ENCODE measurements at places on chromosomes 7 and 10.

DNA sequence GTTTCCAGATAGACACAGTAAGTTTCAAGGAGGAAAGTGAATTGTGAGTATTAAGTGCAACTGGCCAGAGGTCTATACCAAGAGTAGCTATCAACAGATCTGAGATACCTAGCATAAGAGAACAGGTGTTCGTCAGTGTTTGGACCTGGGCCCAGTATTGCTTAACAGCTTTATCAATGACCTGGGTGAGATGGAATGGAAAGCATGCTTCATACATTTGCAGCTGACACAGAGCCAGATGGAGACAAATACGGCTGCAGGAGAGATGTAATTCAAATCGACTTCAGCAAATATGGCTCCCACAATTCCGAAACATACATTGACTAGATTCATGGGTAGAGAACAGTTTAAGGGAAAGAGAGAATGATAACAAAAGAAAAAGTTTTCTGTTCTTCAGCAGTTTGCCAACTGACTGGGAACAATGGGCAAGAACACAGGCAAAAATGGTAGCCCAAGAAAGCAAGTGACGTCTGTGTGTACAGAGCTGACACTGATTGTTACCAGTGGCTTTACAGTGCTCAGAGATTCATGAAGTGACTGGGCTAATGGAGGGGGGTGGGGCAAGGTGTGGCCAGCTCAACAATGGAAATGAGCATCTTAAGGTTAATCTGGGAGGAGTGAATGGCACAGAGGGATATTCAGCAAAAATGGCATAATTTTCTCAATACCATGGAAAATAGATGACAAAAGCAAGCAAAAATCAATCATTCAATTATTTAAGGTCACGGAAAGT lies 28.0 kb upstream of the COBL start:
- no peak for DNase-seq

DNA sequence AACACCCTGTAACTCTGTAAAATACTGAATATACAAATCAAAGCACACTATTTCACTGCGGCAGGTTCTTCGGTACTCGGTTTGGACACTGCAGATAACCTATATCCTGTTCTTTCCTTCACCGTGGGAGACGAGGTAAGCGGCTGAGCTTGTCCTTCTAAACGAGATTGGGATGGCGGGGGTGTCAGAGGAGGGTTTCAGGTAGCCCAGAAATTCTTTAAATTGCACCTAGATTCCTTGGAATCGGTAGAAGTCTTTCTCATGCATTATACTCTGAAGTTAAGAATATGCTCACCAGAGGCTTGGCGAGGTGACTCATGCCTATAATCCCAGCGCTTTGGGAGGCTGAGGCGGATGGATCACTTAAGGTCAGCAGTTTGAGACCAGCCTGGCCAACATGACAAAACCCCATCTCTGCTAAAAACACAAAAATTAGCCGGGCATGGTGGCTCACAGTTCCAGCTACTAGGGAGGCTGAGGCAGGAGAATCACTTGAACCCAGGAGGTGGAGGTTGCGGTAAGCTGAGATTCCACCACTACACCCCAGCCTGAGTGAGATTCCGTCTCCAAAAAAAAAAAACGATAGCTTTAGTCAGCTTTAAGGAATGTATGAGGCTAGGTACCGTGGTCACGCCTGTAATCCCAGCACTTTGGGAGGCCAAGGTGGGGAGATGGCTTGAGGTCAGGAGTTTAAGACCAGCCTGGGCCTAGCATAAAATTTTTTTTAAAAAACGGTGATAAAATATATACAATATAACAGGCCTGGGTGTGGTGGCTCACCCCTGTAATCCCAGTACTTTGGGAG lies 10.1 kb upstream of the LAT2 start:
- DNase-seq = no peak

- no peak for DNase-seq
Observed at GRCh38 chr7:7883394-7883793, 85.2 kb upstream of the GLCCI1 start.

DNA sequence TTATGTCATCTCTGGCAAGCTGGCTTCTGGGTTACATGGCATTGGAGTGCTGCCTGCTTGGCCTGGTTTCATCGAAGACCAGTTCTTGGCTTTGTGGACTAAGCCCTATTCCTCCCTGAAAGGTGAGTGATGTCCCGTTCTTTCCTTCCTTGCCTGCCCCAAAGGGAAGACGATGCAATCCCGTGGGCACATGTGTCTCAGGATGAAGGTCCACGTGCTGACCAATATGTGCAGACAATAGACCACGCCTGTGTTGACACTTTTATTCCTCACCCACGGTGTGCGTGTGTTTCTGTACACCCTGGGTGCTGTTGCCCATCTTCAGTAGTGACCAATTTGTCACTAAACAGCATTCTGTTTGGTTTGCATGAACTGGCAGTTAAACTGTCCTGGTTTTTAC lies 28.6 kb upstream of the SHH start:
- no peak for DNase-seq

DNA sequence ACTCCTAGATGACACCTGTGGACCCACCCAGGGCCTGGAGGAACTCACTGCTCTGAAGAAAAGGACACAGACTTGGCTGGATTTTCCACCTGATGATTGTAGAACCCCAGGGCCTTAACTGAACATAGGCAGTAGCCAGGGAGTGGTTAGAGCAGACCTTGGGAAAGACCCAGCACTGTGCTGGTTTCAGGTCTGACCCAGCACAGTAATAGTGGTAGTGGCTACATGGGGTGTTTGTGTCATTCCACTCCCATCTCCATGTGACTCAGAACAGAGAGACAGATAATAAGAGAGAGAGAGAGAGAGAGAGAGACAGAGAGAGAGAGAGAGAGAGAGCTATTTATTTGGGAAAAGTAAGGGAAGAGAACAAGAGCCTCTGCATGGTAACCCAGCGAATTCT lies 239.1 kb upstream of the MEOX2 start:
- DNase-seq = no peak

GRCh38 chr10:14926061-14926470 lies 27.8 kb downstream of the DCLRE1C start:
- no peak for DNase-seq

DNA sequence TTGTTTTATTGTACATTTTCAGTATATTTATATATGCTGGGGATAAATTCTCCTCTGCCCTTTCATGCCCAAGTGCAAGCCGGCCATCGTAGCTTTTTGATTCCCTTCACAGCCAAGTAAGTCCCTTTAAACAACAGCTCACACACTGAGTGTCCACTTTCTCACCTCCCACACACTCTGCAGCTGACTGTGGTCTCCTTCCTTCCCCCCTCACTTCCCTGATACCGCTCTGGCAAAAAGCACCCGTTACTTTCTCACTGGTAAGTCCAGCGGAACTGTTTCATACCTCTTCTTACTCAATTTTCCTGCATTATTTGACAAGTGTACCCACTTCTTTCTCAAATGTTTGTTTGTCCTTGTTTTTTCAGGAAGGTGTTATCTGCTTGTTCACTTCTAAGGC lies 35.2 kb downstream of the MGAM start:
- no peak for DNase-seq

DNA sequence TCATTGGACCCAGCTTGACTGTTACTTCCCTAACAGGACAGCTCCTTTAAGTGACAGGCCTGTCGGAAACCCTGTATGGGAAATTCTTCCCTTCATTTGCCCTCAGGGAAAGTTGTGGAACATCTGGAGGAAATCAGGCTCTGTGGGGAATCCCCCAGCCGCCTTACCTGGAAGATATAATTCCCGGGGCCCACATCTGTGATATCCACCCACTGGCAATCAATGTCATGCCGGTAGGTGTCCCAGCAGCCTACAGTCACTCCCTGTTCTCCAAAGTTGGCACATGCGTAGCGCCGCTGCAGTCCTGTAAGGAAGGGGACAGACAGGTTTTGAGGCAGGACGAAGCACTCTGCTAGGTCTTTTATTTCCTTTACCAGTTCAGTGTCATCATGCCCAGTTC lies 16.6 kb downstream of the LOXL4 start:
- DNase-seq = no peak

DNA sequence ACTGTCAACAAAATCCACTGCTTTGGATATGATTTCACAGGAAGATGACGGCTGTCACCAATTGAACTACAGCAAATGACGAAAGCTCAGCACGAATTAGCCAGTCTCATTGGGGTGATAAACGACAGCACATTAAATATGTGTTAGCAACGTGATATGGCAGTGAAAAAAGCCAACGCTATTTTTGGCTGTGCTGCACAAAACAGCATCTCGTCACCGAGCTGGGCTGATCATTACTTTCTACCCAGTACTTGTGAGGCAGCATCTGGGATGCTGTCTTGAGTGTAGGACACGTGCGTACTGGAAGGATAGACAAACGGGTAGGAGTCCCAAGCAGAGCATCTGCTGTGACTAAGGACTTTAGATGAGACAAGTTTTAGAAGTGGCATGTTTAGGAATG lies 138.3 kb downstream of the EXOC4 start:
- DNase-seq = no peak

DNA sequence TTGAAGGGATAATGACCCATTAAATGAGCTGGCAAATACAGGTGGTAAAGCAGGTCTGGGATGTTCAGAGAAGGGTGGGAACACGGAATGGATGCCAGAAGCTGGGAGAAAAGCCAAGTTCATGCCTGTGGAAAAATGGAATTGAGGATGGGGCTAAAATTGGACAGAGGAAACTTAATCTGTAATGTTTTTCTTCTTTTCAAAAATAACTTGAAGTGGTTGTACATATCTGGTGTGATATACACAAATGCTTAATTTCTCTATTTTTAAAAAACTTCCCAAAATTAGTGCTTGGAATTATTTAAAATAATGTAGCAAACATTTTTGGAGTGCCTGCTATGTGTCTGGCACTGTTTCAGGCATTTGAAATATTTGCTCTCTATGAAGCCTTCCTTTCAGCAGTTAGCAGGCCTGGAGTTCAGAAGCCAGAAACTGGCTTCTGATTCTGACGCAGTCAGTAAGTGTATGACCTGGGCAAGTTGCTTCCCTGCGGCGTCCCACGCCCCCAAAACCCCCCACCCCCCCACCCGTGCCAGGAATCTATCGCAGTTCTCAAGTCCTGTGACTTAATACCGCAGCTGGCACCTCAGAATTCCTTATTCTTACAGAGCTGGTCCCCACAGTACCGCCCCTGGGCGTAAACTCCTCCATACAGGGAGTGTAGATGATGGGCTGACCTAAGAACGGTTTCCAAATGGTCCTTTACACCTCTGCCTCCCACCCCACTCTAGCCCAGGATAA lies 828 bp upstream of the MALSU1 start:
- DNase-seq = peak; percentile 48

DNA sequence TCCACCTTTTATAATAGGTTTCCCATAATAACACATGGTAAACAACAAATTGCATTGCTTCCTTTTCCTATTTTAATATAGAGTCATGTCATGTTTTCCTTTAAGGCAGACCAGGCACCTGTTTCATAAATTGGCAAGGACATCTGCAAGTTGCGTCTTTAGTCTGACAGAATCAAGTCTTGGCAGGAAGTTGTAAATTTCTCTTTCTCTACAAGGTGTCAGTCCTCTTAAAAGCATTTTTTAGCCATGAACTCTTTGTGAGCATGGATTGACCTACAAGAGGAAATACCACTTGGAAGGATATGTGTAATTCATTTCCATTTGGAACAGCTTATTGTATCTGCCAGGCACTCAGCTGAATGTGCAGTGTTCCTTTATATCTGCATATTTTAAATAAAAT lies 176.8 kb downstream of the PRKG1 start:
- no peak for DNase-seq

GRCh38 chr10:118563373-118563890 lies 32.0 kb downstream of the PRLHR start:
- DNase-seq = no peak

DNA sequence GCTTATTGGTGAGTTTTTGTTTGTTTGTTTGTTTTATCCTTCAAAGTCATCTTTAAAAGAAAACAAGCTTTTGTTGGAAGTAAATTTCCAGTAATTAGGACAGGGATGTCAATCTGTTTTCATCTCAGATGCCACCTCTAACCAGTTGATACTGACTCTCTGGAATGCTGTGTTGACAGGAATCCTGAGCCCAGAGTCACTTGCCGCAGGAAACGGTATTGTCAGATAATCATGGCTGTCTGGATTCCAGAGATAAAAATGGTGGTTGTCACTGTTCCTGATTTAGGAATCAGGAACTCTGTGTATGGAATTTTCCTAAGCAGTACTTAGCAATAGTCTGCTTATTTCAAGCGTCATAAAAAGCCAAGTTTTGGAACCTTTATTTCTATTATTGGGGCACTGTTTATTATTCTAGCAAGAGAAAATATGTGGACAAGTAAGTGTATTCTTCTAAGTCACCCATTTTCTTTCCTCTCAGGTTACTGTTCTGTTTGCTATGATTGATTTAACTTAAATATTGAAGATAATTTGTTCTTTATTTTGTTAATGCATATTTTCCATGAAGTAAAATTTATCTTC lies 39.2 kb downstream of the CDC123 start:
- DNase-seq = no peak

DNA sequence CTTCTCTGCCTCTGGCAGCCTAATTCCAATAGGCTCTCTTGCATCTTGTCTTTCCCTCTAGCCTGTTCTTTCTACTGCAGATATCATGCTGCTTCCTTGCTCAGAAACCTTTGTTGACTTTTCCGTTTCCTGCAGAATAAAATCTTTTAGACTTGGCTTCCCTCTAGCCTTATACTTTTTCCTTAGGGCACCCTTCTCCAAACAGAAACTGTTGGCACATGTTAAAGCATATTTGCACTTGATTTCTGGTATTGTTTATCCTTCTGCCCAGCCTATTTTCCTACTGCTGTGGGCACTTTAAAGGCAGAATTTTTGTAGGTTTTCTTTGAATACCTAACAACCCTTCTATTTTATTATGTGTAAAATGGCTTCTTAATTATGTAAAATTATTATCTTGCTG lies 4.6 kb downstream of the GNAI1 start:
- DNase-seq = no peak

DNA sequence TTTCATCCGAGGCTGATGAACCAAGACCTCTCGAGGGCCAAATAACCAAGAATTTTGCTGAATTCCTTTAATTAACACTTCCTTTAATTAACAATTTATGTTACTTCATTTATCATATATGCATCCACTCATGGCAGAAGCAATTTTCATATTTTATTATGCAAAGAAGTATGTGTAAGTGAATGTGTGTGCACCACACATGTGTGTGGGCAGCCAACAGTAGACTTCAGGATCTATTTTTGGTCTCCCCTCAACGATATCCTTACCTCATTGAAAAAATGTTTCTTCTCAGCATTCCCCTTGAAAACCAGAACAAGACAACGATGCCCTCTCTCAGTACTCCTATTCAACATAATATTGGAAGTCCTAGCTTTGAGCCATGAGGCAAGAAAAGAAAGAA lies 96.8 kb downstream of the ICA1 start:
- no peak for DNase-seq

DNA sequence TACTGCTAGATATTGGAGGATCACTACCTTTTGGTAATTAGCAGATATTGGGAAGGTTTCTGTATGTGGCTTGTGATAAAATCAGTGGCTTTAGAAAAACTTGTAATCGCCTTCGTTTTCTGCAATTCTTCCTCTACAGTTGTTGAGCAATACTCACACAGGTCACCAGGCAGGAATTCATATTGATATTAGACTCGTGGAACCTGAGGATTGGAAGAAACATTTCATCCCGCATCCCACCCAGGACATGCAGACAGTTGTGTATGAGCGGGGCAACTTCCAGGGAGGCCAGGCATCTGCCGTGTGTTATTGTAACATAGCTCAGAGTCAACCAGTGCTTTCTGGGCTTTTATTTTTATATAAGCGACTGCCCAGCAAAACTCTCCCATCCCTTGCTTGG lies 821.3 kb downstream of the LRMDA start:
- no peak for DNase-seq

All from GM03348 (cell line).